ENCODE measurements at places on chromosomes 5 and 9.

DNA sequence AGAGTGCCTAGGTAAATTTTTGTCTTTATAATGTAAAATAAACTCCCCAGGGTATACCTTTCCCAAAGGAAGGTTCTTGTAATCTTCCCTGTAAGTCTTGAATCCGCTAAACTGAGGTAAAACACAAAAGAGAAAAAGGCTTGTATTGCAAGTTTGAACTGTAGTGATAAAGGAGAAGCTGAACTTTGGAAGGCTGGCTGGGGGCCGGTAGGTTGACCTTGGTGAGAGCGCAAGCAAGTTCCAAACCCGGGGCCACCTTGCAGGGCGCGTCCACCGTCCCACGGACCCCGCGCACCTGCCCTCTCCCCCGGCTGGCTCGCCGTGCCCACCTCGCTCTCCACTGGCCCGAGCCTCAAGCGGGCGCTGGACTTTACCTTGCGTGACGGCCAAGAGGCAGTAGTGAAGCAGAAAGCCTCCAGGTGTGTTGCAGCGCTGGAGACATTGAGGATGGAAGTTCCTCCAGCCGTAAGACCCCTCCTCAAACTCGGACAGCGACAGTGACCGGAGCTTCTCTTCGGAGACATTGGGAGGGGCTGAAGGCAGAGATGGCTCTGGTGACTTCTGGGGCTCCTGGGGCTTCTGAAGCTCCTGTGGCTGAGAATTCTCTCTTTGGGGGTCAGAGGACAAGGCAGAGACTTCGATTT lies 428 bp downstream of the SLCO4C1 start:
- DNase-seq = no peak

DNA sequence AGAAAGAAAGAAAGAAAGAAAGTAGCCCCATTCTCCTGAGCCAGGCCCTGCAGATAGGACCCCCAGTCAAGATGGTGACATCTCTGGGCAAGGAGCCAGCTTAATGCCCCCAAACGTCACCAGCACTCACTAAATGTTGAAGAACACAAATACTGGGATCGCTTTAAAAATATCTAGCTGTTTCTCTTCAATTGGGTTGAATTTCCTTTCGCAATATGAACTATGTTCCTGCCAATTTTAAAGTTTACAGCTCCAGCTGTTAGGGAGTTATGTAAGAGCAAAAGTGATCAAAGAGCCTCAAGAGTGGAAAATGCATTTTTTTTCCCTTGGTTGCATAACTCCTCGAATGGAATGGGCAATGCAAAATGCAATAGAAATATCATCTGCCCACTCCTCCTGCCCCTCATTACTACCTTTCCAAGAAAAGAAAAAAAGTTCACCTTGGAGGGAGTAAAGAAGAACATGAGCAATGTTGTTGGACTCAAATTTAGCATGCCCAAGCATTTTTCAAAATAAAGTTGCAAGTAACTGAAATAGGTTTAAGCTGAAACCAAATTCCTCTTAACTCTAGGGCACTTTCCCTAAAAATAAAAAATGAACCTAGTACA lies 244.2 kb upstream of the PIK3R1 start:
- DNase-seq = no peak

- no peak for DNase-seq
Observed at GRCh38 chr5:56962286-56962685, 10.4 kb upstream of the MIER3 start.

DNA sequence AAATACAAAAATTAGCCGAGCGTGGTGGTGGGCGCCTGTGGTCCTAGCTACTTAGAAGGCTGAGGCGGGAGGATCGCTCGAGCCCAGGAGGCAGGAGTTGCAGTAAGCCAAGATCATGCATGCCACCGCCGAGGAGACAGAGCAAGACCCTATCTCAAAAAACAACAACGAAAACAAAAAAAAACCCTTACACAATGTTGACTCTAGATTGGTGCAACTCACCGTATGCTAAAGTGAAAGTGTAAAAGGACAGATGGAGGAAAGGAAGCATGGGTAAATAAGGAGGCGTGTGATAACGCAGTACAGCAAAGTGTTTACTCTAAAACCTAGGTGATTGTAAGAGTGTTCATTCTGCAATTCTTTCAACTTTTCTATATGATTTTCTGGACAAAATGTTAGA lies 15.9 kb upstream of the RUFY1 start:
- DNase-seq = no peak

DNA sequence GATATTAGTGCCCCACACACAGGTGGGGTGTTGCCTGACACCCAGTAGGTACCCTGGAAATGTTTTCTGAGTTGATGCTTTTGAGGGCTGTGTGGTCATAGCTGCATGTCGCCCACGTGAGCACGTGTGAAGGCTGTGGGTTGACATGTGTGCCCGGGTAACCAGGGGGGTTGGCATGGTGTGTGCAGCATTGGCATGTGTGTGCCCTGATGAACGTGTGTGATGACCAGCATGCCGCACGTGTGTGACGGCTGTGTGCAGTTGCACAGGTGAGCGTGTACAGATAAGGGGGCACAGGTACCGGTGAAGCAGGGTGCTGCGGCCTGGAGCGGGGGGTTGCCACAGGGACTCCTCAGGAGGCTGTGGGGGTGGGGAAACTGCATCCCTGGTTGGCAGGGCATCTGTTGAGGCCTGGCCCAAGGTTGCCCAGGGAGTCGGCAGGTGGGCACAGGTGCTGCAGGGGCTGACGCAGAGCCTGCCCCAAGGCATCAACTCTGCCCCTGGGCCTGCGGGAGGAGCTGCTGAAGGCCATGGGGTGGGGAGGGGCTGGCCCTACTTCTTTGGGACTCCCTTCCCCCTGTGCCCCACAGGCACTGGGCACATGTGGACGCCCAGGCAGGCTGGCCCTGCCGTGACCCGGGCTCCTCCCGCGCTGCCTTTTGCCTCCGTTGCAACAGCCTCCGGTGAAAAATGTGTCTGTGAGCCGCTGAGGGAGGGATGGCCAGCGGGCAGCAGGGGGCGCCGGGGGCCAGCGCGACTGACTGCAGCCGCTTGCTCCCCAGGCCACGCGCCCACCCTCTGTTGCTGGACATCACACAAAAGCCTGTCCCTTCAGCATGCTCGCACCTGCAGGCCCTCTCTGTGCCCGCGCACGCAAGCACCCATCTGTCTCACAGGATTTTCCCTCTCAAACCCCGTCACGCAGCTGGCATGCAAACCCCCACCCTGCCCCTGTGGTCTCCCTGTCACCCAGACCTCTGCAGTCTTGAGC lies 2.2 kb downstream of the UNC5A start:
- DNase-seq = peak; percentile 24

DNA sequence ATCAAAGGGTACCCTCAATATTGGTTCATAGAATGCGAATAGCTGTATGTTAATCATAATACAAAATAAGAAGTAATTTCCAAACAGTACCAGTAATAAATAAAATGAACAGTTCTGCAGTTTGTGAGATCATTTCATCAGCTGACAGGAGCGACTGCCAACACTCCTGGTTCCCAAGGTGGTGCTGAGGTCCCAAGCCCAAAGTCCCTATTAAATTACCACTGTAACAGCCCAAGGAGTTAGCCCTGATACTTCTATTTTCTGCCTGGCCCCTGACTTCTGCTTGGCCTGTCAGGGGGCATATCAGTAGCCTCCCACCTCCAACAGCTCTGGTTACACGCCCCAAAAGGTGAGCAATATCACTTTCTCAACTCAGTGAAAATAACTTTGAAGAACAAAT lies 47.1 kb downstream of the ANKH start:
- DNase-seq = no peak

DNA sequence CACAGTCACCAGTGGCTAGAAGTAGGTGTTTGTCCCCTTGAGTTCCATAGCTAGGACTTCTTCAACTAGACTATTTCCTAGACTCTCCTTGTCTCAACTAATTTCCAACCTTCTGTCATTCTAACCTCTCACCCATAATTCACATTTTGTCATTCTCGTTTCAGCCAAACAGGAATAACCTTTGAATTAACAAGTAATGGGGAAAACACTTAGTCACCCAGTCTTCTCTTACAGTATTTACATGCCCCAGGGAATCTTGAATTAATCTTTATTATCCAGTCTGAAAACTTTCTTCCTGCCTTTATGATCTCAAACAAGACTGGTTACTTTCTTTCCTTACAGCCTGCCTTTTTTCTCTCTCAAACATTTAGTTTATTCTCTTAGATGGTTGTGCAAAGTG lies 63.3 kb upstream of the RUSC2 start:
- DNase-seq = no peak

GRCh38 chr5:45110399-45110798 lies 301.7 kb downstream of the MRPS30 start:
- no peak for DNase-seq

- DNase-seq = no peak
Observed at GRCh38 chr9:79089054-79089560, 482.7 kb upstream of the TLE4 start.

DNA sequence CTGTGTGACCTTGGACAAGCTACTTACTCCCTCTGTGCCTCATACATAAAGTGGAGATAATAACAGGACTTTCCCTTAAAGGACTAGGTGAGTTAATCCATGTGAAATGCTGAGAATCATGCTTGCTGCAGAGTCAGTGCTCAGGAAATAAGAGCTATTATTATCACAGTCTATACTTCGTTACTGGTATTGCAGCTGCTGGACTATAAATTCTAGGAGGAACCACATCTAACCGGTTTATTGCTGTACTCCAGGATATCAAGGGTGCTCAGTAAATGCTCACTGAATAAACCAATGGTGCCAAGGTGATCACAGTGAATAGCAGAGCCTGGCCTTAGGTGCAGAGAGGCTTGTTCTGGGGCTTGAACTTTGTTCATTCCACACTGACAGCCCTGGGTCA lies 69.3 kb downstream of the HSPA4 start:
- DNase-seq = no peak

DNA sequence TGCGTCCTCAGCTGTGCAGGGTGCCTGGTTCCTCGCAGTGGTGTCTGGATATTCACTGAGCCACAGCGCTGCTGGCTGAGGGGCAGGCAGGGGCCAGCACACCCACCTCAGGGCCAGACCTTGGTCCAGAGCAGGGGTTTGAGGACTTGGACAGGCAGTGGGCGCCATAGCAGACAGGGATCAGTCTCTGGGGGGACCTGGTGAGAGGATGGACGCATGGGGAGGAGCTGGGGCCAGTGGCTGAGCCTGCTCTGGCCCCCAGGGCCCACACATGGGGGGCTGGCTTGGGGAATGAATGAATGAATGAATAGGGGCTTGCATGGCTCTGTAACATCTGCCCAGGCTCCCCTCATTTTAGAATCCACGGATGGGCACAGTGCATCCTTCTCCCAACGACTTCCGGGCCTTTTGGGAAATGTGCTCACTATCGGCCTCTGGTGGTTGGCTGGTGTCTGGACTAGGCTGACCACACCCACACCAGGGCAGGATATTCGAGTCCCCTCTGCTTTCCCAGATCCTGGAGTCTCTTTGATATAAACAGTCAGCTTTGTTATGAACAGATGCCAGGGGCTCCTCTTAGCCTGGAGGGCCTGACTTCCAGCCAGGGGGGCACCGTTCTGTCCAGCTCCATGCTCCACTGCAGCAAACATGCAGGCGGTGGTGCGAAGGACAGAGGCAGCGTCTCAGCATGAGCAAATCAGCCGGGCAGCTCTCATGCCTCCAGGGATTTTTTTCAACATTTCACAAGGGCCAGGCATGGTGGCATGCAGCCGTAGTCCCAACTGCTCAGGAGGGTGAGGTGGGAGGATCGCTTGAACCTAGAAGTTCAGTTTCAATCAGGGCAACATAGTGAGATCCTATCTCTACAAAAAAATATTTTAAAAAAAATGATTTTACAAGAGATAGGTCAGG lies 62.6 kb downstream of the NEK6 start:
- peak; percentile 55 for DNase-seq

DNA sequence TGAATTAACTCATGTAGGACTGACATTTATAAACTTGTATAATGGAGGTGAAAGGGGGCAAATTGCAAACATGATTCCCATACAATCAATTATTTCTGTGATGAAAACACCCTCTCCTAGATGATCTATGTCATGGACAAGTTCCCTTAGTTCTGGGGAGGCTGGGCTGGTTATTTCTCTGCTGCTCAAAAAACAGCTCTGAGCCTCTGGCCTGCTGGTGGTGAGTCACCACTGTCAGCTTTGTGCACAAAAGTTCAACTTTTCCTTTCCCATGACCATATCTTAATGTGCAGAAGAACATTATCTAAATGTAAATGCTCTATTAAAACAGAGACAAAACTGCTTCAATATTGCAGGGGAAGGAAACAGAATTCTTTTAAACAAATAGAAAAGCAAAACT lies 85.0 kb downstream of the HMHB1 start:
- DNase-seq = no peak

DNA sequence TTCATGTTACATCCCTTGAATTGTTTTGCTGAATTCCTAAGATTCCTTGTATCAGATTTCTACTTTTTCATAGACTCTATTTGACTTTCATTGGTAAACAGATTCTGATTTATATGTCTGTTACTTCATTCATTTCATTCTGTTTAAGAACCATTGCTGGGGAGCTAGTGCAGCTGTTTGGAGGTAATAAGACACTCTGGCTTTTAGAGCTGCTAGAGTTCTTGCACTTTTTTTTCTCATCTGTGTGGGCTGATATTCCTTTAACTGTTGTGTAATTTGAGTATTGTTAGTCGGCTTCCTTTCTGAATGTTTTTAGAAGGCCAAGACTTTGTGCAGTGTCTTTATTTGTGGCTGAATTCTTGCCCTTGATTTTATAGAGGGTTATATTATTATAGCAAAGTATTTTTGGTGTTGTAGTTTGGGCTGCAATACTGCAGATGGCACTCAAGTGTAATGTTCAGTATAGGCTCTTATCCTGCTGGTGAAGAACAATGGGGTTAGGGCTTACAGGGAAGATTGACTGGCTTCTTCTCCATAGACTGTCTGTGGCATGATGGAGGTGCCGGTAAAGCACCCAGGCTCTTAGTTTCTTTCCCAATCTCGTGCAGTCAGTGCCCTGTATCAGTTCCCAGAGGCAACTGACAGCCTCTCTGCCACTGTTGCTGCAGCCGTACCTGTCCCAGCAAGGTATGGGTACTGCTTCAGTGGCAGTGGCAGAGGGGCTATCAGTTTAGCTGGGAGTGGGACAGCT lies 162.2 kb downstream of the OXCT1 start:
- DNase-seq = peak; percentile 54

DNA sequence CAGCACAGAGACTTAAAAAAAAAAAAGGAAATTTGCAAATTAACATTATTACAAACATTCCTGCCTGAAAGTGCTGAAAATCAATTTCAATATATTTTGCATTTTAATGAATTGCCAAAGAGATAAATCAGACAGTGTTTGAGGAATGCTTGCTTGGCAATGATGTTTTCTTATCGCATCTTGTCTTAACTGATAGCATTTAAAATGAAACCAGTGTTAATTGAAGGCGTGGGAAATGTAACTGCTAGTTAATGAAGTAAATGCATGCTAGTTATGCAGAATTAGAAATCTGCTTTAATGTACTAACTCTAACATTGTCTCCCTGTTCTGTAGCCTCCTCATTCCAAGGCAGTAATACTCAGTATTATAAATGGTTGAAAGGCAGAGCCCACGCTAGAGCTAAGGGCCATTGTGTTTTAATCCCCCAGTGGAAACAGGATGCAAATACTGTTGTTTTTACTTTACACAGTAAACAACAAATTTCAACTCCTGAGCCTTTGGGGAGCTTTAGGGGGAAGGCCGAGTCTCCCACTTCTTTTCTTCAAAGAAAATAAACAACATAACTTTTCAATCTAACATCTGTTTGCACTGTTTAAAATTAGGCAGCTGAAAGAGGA lies 586.9 kb downstream of the TLE4 start:
- DNase-seq = no peak

- DNase-seq = no peak
Observed at GRCh38 chr9:16276866-16277265, 593.6 kb downstream of the BNC2 start.

Data from NCI-H2081 (cell line).